ENCODE measurements at places on chromosomes 5 and 9.
A peak's percentile ranks its signal among the peaks of the same experiment; 100 is the strongest.

GRCh38 chr9:98972716-98973115 is 29.0 kb downstream of the COL15A1 start:
- no peak for DNase-seq

DNA sequence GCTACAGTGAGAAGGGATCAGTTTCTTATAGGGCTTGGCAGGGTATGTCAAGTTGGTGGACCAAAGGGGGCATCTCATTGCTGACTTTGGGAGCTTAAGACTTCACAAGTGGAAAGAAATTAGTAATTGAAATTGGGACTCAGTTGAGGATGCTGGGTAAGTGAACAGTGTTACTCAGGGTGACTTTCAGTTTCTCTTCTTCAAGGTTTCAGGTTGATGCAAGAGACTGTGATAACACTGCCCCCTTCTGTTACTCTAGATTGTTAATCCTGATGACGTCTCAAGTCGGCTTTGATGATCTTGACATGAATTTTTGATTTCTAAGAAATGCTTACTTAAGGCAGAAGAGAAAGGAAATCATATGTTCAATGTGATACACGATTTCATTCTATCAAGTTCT is 21.3 kb downstream of the KCTD16 start:
- peak; percentile 82 for DNase-seq

- no peak for DNase-seq
These were observed 93.2 kb downstream of the NLN start for GRCh38 chr5:65815161-65815560.

GRCh38 chr9:113649855-113650206 is 186.3 kb downstream of the RGS3 start:
- no peak for DNase-seq

DNA sequence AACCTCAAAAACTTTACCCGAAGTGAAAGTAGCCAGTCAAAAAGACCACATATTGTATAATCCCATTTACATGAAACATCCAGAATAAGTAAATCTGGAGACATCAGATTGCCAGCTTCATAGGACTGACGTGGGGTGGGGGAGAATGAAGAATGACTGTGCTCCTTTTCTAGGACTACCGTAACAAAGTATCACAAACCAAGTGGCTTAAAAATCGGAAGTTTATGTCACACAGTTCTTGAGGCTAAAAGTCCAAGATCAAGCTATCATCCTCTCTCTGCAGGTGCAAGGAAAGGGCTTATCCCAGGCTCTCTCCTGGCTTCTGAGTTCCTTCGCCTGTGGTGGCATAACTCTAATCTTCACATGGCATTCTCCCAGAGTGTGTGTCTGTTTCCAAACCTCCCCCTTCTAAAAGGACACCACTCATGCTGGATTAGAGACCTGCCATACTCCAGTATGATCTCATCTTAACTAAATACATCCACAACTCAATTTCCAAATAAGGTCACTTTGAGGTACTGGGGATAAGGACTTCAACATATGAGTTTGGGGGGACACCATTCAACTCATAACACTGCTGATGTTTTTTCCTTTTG is 25.5 kb downstream of the ADAM19 start:
- DNase-seq, result no peak

- DNase-seq, result no peak
These were observed 9.0 kb downstream of the RFX3 start for GRCh38 chr9:3516667-3517330.

- no peak for DNase-seq
These were observed 142.2 kb upstream of the ABCA1 start for GRCh38 chr9:105070176-105070575.

Data from mesendoderm (in vitro differentiated cells).